Lung (tissue), 17 donors: ENCODE measurements at places on chromosomes 1 and 21. TPM values are rescaled to one million over a fixed set of nuclear protein-coding genes. Genes with fewer than 3 reads are reported as not detected.

SPATC1L gene
- total RNA-seq = 10.6 TPM

CDA gene
- 3.4 TPM for total RNA-seq

CLDN8 gene
- 3.1 TPM for total RNA-seq

OR2T5 gene
- not detected for total RNA-seq

ANXA9 gene
- 0.68 TPM for total RNA-seq

NBPF15 gene
- total RNA-seq = 64.2 TPM

CLDN14 gene
- total RNA-seq = 0.15 TPM

ZBTB8B gene
- 0.03 TPM for total RNA-seq

RHD gene
- 2.2 TPM for total RNA-seq

XPR1 gene
- 44.0 TPM for total RNA-seq

DENND4B gene
- 40.5 TPM for total RNA-seq

FCRL1 gene
- 3.4 TPM for total RNA-seq

ERG gene
- 26.1 TPM for total RNA-seq

MTARC1 gene
- total RNA-seq = 19.2 TPM

NBPF20 gene
- 2.1 TPM for total RNA-seq

PRAMEF9 gene
- total RNA-seq = not detected
